Ascending aorta (tissue), 2 donors: ENCODE measurements at places on chromosomes 3 and 15.

DNA sequence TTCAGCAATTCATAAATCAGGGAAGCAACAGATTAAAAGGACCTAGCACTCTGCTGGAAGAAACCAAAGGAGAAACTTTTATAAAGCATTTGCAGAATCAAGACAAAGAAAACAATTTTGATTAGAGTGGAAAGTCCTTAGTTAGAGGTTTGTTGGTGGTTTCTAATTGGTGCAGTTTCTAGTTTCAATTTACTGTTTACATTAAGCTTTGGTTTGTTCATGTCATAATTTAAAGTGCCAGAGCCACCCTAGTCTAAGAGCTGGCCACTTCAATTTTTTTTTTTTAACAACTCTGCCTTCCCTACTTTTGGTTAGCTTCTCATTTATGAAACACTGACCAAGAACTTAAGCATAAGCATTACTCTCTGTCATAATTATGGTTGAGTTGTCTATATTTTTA is 1428.2 kb upstream of the GBE1 start:
- no peak for DNase-seq

DNA sequence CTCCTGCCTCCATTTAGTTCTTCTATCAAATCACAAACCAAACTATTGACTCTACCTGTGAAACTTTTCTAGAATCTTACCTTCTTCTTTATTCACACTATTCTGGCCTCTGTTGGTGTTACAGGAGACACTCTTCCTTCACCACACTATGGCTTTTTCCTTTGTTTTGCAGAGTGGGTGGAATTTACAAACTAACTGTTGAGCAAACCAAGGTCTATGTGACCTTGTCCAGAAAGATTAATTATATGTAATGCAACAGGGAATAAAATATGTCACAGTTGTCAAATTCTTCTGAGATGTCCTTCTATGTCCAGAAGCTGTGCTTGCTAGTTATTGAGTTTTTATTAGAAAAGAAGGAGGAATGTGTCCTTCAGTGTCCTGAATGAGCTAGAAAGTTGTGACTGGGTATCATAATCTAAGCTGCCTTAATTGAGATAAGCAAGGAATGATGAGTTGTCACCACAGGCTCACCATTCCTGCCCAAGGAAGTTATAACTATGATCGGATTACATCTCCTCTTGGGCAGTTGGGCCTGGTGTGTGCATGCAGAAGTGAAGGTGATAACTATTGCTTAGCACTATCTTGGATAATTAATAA is 21.7 kb downstream of the ARL14 start:
- no peak for DNase-seq

- DNase-seq: no peak
These were observed 66.0 kb downstream of the CMSS1 start for GRCh38 chr3:99883693-99884092.

GRCh38 chr3:7305561-7305960 is 444.6 kb downstream of the GRM7 start:
- DNase-seq: no peak

DNA sequence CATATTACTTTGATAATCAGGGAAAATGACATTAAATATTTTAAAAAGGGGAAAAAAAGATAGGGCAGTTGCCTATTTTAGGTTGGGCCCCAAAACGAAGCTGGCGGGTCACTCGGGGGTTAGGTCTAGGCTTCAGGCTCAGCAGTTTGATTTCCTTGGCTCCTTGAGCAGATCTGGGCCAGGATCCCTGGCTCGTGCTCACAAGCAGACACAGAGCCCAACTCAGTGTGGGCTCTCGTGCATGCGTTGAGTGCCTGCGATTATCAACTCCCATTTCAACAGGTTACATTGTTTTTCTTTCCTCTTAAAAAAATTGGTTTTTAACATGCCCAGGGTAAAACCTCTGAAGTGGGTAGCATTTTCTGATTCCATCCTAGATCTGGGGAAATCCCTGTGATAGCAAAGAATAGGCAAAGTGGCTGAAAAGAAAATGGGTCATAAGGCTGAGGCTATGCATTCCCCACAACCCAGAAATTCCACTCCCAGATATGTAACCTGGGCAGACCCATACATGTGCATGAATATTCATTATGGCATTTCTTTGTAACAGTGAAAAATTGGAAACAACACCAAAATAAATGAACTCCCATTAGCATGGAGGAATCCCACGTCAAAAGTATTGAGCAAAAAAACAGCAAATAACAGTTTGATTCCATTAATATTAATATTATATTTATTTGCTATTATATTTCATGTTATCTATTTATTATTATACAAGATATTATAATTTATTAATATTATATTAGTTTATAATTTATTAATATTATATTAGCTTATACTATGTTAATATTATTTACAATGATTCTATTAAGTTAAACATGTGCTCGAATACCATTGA is 27.8 kb downstream of the FAM43A start:
- DNase-seq: no peak

DNA sequence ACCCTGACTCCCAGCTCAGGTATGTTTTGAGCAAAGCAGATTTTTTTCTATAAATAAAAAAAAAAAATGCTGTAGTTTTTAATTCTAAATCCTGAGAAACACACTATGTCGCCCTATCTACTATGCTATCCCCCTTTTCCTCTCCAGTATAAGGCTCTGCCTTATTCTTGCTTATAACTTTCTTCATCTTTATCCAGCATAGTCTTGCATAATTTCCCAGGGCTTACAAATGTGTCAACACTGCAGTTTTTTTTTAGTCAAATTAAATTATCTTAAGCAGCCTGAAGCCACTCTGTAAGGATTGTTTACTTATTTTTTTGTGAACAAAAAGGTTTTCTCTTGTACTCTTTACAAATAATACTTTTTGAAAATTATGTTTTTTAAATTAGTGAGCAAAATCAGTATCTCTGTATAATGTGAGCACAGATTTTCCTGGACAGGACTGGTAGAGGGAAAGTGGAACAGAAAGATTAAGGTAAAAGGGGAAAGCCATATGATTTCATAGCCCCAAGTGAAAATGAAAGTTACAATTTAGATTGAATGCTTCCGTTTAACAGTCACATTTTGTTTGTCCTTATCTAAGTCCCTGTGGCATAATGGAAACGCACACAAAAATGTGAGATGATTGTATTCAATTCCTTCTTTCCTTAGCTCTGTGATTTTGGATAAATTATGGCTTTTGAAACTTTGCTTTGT is 5.6 kb upstream of the PYDC2 start:
- DNase-seq: no peak

DNA sequence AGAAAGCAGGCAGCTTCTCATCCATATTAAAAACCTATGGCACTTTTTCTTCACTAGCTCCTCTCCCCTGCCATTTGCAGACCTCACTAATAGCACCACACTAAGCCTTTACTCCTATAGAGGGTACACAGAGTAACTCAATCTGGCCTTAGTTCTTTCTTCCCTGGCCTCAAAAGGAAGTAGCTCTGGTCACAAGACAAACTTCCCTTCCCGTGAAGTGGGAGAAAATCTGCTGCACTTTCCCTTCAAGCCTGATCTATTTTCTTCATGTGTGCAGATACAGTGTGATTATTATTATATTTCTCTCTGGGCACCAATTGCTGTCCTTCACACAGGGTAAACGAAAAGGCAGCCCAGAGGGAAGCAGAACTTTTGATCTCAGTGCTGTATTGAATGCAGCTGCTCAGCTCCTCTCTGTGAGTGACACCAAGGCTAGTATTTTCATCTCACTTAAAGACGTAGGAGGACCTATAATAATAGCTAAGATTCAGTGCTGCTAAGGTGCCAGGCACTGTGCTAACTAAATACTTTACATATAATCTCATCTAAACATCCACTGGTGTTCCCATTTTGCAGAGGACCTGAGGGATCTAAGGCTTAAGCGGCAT is 61.9 kb upstream of the RASGRP1 start:
- no peak for DNase-seq

DNA sequence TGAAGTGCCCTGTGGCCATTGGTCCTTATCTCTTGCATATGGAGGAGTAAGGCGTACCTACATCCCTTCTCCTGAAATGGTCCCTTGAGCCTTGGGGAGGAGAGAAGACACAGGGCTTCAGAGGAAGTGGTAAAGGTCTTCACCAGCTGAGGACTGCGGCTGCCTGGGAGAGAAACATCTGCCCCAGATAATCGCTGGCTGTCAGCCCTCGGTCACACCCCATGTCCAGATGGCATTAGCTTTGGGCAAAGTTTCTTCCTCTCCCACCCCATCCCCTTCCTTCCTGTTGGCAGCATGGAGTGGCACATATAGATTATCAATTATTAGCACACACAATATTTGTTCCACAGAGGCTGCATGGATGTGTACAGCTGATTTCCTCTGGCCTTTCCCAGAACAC is 61.6 kb downstream of the LRTM1 start:
- DNase-seq: no peak

DNA sequence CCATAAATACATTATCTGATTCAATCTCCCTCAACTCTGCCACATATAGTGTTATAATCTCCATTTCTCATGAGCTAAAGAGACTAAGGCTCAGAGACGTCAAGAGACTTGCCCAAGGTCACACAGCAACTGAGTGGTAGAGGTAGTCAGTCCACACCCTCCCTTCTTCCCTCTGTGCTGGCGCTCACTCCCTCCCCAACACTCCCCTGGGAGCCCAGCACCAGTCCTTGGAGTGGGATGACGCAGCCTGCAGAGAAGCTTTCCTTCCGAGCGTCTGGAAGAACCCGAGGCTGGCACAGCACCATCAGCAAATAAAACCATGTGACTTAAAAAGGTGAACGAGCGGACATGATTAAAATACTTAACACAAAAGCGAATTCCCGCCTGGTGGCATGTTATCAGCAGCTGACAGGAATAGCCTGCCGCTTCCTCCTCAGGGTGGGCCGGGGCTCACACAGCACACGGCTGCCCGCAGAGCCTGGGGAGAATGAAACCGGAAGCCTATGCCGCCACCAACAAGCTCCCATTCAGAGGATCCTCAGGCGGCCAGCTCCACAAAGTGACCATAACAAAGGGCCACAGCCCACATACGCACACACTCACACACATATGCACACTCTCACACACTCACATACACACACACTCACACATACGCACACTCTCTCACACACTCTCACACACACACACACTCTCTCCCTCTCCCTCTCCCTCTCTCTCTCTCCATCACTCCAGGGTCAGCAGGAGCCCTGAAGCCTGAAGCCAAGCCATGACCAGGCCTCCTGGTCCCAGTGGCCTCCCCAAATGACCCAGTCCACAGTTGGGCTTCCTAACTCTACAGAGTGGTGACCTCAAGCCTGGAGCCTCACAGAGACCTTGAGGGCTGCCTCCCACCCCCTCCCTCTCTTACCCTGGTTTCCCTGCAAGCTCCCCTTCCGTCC is 120.5 kb downstream of the XXYLT1 start:
- DNase-seq: peak; percentile 87

DNA sequence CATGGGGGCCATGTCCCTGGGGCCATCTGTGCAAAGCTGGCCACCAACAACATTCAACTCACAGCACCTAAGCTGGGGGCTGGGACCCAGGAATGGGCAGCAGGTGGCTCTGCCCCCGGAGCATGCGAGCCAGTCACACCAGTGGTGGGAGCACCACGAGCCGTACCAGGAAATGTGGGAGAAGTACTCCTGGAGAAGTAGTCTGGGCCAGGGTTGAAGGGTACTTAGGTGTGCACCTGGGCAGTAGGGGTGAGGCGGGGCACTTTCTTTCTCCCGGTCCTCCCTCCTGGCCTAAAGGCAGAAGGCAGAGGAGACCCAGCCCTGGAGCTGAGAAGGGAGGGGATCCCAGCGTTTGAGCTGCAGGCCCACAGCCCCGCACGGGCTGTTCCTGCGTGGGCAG is 94.2 kb downstream of the PLXNA1 start:
- no peak for DNase-seq

DNA sequence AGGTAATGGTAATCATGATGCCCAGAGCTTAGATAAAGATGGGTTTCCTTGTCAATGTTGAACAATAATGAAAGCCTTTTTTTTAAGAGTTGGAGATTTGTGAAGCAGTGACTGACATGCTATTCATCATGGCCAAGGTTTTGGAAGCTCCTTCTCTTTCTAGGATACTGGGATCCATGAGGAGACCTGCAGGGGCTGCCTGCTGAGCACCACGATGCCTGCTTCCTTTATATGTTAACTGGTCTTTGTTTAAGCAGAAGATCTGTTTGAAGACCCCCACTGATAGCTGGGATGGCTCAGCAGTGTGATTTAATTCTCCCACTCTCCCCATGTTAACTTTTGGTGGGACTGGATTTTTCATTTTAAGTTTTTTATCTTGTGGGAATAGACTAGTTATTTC is 15.8 kb downstream of the RBP1 start:
- DNase-seq: no peak

DNA sequence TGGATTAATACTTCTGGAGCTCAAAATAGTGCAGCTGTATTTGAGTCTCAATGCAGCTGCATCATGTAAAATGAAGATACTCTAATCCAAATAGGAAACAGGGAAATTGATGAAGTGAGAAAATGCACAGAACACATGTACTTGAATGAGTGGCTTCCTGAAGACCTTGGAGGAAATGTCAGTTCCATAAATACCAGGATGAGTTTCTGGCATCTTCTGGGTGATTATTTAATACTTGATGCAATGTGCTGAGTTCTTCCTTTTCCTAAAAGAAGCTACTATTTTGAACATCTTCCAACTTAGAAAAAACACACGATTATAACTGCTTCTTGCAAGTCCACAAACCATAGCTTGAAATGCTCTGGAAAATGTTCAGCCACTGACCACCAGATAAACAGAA is 162.8 kb downstream of the SLC9A9 start:
- no peak for DNase-seq

GRCh38 chr3:169171739-169172138 is 491.8 kb downstream of the MECOM start:
- DNase-seq: no peak

GRCh38 chr3:179544981-179545645 is 17.6 kb upstream of the ACTL6A start:
- no peak for DNase-seq

DNA sequence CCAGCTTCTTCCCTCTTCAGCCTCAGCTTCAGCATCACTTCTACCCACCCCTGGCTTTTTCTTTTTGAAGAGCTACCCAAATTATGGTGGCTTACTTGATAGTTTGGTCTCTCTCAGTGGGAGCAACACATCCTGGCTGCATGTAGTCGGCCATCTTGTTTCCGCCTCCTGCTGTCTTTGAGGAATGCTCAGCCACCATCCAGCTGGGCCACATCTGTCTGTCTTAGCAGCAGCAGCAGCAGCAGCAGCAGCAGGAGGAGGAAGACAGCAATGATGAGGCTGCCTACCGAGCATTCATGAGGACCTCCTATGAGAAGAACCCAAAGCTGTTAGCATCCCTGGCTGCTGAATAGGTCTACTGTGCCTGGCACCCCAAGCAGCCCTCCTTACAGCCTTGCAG is 19.7 kb downstream of the IL16 start:
- no peak for DNase-seq

- no peak for DNase-seq
These were observed 63.7 kb upstream of the TPRG1 start for GRCh38 chr3:189108067-189108466.
